ENCODE measurements at places on chromosomes 6 and 20. TPM values are rescaled to one million over a fixed set of nuclear protein-coding genes. Genes with fewer than 3 reads are reported as not detected.

C20orf141 gene
- total RNA-seq = 0.49 TPM

GPLD1 gene
- 0.81 TPM for total RNA-seq

RAB22A gene
- 10.7 TPM for total RNA-seq

SRMS gene
- total RNA-seq = 0.25 TPM

BPIFB4 gene
- total RNA-seq = not detected

ENPP5 gene
- total RNA-seq = not detected

MDFI gene
- total RNA-seq = 1.1 TPM

DYNLT1 gene
- 111 TPM for total RNA-seq

PI3 gene
- total RNA-seq = 2.9 TPM

ZC3H12D gene
- 0.01 TPM for total RNA-seq

All from A549 treated with AZD2906 at 1 μM for 4 hours (cell line).